ENCODE measurements at places on chromosomes 5 and 9.

GRCh38 chr5:38442247-38442573 lies 114.2 kb downstream of the LIFR start:
- DNase-seq, result no peak

GRCh38 chr5:14580398-14581034 lies 1.1 kb upstream of the OTULINL start:
- no peak for DNase-seq

DNA sequence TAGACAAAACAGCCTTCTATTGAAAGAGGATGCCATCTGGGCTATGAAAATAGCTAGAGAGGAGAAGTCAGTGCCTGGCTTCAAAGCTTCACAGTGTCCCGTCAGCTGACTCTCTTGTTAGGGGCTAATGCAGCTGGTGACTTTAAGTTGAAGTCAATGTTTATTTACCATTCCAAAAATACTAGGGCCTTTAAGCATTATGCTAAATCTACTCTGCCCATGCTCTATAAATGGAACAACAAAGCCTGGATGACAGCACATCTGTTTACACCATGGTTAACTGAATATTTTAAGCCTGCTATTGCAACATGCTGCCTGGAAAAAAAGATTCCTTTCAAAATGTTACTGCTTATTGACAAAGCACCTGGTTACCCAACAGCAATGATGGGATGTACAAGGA lies 309.1 kb downstream of the NTRK2 start:
- DNase-seq, result no peak

- DNase-seq, result no peak
Measured at GRCh38 chr9:35882996-35883395, 12.8 kb upstream of the OR13J1 start.

DNA sequence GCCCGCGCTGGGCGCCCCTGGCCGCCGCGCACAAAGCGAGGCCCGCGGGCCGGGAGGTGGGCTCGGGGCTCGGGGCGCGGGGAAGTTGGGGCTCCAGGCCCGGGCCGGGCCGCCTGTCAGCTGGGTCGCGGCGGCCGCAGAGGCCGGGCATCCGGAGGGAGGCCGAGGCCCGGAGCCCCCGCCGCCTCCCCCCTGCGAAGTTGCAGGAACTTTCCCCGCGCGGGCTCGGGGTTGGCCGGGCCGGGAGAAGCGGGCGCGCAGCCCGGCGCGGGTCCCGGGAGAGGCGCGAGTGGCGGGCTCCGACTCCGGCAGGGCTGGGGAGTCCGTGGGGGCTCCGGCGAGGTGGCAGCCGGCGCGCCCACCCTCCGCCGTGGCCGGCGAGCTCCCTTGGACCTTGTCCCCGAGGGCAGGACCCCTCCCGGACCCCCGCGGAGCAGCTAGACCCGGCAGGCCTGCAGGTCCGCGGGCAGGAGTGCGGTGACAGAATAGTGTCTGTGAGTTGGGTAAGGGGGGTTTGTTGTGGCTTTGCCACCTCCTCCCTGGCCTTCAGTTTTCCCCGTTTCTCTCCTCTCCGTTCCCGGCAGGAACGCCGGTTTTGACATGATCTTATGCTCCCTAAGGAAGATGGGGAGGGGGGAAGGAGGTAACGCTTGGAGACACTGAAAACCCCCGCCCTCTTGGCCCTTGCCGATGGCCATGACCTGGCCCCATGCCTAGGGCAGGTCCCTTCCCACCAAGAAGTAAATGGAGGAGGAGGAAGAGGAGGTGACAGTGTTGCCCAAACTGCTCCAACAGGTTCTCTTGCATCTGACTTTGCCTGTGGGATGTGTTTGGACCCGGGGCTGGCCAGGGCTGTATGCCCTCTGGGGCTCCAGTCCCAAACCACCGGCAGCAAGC lies 942 bp downstream of the PHF2 start:
- DNase-seq, result no peak

DNA sequence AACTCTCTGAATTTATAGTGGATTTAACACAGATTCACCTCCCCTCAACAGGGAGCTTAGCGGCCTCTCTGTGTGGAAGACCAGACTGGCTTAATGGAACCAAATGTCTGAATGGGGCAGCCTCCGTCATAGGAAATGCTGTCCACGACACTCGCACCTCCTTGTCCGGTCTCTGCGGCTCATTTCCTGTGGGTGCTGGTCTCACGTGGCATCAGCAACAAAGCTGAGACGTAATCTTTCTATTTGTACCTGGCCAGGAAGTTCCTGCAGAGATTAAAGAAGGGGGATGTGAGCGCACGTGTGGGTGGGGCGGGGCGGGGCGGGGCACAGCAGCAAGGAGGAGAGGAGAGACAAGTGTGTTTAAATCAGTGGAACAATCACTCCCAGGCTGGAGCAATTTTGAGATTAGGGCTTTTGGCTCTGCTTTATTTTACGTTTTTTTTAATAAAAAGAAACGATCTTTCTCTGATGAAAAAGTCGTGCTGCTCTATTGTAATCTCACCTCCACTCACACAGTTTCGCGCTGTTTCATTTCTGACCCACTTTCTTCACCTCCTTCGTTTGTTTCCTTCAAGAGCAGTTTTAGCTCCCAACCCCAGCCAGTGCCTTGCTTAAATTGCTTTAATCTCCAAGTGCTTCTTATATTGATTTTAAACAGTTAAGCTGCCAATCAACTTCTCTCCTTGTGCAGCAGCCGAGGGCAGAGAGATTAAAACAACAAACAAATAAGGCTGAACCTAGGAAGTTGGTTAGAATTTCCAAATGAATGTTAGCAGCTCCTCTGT lies 132.2 kb upstream of the ASTN2 start:
- no peak for DNase-seq

GRCh38 chr5:87924436-87924835 lies 344.2 kb downstream of the TMEM161B start:
- DNase-seq, result no peak

DNA sequence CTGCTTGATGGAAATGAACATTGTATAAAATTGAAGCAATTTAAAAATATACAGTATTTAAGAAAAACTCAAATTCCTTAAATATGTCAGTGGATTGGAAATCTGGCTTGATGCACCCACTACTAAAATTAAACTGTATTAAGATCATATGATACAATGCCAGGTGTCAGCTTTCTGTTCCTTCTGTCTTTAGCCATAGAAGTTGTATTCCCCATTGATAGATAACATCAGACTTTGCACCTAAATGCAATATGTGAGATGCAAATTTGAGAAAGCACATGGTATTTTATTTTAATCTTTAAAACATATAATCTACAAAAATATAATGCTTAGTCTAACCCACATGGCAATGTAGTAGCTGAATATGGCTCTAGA lies 697.4 kb upstream of the WWC1 start:
- no peak for DNase-seq

GRCh38 chr5:139763280-139763929 lies 32.2 kb upstream of the PSD2 start:
- DNase-seq, result no peak

DNA sequence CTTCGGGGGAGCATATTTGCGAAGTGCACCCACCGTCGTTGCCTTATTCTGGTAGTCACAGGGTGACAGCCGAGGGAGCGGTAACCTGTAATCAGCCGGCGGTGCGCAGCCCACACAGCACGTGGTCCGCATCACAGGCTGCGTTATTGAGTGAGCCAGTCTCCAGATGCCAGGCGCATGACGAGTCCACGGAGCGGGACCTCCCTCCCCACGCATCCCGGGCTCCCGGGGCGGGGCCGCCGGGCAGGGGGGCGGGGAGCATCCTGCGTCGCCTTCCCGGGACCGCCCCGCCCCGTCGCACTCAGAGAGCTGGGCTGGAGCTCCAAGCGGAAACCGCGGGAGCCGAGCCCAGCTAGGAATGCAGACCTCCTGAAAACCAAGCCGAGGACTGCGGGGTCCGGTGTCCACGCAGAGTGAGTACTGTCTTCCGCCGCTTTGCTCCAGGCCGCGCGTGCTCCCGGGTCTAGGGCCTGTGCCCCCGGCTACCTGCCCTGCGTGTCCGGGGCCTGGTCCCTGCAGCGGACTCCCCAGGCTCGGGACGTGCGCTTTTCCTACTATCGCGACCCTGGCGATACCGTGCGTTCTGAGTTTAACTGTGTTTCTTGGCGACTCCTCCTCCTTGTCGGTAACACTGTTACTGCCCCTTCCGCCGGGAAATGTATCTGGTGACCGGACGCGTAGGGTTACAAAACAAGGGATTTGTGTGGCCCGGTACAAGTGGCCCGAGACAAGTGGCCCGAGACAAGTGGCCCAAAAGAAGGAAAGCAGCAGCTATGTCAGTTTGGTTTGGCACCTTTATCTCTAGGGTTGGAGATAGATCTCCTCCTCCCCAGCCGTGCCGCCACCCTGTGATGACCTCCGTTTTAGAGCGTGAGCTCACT lies 40.6 kb downstream of the CAST start:
- DNase-seq, result no peak

GRCh38 chr9:136944212-136944518 lies 373 bp downstream of the FBXW5 start:
- peak; percentile 39 for DNase-seq

All from HL-60 (cell line).